Pons (tissue), 1 donor: ENCODE measurements at places on chromosomes 12 and 14.

DNA sequence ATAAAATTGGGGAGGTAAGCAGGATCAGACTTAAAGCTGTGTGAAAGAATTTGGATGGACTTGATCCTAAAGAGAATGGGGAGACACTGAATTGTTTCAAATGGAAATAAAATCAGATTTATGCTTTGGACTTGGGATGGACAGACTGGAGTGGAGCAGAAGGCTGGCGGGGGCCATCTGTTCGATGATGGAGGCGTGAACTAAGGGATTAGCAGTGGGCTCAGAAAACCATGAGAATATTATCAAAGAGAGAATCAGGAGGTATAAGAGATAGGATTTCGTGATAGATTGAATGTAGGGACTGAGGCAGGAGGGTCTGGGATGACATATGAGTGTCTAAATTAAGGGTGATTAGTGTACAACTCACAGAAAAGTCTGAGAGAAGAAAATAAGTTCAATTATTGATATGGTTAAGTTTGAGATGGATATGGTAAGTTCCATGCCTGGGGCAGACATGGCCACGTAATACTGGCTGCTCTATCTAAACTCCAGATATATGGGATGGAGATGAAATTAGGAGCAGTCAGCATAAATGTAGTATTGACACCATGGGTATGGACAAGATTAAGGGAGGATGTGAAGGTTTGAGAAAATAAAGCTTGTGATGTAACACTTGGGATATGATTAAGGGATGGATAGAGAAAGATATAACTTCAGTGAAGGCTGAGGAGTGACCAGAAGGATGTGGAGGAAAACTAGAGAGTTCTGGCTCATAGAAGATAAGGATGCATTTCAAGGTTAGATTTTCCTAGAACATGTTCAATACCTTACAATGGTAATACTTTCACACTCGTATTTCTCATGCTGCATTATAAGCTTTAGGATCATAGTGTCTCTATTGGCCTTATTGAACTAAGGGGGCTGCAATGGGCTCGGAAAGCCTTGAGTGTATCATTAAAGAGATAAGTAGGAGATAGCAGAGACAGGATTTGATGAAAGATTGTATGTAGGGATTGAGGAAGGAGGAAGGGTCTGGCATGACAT, 1.0 kb upstream of the TSSK4 start:
- no peak for DNase-seq

- DNase-seq: no peak
Observed at GRCh38 chr14:69996216-69996615, 117.0 kb downstream of the SMOC1 start.

DNA sequence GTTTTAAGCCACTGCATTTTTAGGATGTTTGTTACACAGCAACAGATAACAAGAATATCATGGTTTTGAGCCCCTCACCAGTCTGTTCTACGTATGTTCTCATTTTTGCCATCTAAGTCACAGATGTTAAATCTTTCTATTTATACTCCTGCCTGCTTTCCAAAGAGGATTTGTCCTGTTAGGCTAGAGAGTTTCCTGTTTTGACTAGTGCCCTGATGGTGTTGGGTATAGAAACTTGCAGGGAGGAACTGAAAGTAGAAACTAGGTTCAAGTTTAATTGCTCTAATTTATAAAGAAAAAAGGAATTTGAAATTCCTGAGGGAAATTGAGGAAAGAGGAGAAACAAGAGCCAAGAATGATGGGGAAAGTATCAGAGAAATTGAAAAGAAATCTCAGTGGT, 74.4 kb upstream of the COCH start:
- DNase-seq: no peak

DNA sequence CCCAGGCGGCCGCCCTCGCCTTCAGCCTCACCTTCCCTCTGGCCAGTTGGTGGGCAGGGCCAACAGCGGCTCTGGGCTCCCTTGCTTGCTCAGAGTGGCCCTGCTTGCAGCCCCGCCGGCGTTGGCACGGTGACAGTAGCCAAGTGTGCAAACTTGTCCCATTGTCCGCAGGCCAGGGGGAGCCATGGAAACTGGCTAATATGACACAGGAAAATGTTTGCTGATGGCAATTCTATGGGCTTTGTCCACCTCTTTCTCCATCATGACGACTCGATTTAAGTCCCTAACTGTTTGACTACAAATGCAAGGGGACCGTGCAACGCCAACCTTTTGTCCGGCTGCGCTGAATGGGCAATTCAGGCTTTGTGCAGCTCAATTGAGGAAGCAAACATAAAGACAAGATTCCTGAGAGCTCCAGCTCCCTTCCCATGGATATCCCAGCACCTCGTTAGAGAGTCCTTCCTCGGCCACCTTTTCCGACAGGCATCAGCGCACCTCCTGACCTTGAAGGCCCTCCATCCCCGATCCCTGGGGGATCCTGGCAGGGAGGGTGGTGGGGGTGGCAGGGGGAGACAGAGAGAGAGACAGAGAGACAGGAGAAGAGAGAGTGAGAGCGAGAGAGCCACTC, 785 bp upstream of the FAM181A start:
- DNase-seq: peak; percentile 43

- no peak for DNase-seq
Observed at GRCh38 chr12:109720857-109721189, 7.2 kb downstream of the FAM222A start.

DNA sequence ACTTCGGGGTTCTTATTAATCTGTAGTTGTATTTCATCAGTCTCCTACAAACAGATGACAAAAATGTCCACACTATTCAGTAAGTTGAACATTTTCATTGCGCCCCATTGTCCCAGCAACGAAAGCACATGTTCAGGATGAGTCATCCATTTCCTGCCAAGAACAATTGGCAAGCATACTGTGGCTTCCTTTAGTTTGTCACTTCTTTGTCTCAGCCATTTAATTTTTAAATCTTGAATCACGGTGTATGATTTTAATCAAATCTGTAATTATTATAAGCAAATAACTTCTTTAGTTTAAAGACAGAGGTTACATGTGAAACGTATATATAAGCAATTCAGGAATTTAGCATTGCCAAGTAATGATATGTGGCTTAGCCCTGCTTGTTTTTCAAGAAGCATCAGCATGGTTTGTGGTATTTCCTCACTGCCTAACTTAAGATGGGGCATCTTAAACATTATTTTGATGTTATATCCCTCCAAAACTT, 211.3 kb upstream of the KRR1 start:
- peak; percentile 97 for DNase-seq

DNA sequence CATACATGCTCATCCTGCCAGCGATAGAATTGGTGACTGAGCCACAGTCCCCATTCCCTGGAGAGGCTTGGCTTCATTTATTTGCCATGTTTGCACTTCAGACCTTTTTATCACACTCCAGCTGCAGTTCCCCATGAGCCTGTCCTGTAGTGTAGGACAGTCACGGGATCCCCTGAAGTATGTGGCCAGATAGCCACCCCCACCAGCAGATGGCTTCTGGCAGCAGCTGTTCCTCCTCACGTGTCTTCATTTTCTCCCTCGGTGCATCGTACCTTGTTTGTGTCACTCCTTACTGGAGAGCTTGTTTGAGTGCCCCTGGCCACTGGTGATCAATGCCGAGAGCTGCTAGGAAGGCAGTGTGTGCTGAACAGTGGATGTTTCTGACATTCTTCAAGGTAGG, 40.2 kb downstream of the UBE3B start:
- no peak for DNase-seq

GRCh38 chr14:20578325-20578724, 9.5 kb downstream of the RNASE11 start:
- no peak for DNase-seq

DNA sequence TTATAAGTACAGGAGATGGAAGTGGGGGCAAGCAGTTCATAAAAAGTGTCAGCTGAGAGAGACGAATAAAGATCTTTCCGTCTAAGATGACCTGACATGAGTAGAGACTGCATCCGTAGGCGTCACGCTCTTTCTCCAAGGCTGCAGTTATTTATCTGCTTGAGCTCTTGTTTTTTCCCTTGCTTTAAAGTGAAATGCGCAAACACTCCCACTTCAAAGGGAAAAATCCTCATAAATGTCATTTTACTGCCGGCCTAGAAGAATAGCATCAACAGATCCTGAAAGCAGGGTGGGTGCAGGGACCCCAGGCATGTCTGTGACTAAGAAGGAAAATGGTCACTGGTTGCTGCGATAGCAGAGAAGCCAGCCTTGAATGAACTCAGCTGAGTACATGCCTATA, 647.4 kb downstream of the MED13L start:
- DNase-seq: no peak

DNA sequence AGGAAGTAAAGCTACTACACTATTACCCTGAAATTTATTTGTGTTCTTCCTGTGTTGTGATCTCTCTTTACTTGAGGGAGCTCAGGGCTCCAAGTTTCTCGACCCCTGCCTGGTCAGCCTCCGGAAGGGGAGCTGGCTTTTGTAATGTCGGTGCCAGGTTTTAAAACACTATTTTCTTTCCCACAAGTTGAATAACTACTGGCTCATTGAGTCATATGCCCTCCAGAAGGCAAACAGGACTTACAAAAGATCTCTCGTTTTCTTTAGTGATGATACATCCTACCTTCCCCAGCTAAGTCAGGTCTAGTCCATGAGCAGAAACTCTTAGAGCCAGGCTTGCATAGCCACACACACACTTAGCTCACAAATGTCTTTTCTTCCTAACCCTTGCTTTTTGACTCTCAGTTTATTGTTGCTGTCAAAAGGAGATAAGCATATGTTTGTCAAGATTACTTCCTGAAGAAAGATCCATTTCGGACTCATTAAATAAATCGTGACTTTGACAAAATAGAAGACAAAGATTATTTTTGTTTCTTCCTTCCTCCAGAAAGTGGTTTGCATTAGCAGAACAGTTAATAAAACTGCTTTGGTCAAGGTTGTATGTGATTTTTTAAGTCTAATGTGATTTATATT, 209.8 kb upstream of the FLRT2 start:
- DNase-seq: no peak

DNA sequence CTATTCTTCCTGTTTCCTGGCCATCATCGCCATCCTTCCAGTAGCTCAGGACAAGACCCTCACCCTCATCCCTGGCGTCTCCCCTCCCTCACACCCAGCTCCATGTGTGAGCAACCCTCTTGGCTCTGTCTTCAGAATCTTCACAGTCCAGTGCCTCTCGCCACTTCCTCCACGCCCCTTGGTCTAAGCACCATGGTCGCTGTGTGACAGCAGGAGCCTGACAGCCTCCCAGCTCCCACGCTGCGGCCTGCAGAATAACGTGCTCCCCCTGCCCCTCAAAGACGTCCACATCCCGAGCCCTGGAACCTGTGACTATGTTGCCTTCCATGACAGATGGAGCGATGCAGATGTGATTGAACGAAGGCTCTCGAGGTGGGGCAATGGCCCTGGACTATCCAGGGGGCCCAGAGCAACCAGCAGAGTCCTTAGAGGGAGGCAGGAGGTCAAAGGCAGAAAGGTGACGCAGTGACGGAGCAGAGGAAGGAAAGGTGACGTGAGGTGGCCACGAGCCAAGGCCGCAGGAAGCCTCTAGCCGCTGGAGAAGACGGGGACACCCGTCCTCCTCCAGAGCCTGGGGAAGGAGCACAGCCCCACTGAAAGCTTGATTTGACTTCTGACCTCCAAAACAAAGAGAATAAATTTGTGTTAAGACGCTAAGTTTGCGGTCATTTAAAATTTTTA, 139.8 kb downstream of the CALM1 start:
- no peak for DNase-seq

DNA sequence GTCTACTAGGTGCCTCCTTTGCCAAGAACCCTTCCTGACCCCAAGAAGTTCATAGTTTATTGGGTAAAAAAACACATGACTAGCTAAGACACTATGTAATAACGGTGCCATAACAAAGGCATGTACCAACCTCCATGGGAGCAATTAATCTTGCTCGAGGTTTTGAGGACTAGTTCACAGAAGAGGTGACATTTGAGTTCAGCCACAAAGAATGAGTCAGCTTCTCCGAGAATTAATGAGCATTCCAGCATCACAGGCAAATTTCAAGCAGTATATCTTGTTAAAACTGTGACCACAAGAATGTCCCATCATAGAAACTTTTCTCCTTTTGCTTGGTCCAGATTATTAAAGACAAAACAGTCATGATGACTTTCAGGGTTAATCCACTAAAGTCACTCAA, 113.0 kb upstream of the RAP1B start:
- no peak for DNase-seq

- DNase-seq: no peak
Observed at GRCh38 chr14:29240066-29240465, 473.5 kb downstream of the FOXG1 start.
